Dermis blood vessel endothelial cell (primary cell): ENCODE measurements at places on chromosomes 6 and 20. TPM values are rescaled to one million over a fixed set of nuclear protein-coding genes. Genes with fewer than 3 reads are reported as not detected.

DNA sequence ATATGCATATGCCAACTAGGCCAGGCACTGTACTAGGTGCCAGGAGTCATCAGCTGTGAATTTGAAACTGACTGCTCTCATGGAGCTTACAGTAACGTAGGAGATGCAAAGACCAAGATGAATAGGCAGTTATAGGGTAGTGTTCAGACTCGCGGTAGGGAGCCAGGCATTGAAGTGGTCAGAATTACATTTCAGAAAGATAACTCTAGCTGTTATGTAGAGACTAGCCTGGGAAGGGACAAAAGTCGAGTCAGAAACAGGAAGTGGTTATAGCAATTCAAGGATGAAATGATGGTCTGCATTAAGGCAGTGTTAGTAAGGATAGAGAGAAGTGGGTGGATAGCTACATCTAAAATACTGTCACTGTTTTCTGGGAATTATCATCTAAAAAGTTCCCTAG lies 56.6 kb downstream of the PCMT1 start:
- DNase-seq = no peak

DNA sequence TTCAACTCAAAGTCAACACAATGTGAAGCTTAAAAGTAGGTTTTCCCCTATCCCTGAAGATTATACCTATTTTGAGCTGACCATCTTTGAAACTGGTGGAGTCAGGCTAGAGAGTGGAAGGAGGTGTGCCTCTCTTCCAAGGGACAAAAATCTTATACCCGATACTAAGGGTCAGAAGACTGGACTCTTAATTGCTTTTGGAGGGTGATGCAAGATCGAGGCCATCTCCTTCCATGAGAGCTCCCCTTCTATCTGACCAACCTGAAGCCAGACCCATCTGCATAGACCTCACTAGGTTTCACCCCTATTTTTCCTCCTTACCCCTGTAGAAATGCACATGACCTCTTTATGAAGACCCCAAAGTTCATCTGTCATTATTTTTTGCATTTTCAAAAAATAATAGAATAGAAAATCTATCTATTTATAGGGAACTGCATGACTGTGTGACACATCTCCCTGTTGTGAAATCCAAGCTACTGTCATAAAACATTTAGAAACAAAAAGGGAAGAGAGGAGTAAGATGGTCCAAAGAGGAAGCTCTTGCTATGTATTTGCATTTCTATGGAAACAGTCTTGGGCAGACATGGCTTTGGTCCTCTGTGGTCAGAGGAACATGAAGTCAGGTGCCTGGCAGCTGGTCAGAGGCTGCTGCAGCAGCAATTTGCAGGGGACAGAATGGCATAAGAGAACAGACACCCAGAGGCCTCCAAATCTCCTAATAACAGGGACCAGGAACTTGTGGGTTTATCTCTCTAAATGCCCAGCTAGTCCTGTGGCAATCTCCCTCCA lies 349.2 kb downstream of the MAFB start:
- DNase-seq = no peak

GRCh38 chr6:156438350-156438923 lies 338.7 kb upstream of the ARID1B start:
- no peak for DNase-seq

DNA sequence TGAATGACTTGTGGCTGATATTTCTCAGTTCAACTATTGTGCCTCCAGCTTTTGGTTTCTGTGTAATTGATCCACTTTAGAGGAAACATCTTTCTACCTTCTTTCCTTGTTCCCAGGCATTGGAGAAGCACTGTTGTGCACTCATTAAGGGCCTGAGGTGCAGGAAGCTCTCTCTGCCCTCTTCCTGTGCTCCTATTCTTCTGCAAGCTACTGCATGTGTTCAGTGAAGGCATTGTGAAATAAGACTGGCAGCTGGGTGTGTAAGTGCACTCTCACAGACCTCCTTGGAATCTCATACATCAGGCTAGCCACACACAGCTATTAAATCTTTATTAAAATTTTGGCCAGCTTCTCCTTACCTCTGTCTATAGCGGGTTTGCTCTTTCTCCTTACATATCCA lies 177.8 kb downstream of the OGFRL1 start:
- DNase-seq = peak; percentile 56

DNA sequence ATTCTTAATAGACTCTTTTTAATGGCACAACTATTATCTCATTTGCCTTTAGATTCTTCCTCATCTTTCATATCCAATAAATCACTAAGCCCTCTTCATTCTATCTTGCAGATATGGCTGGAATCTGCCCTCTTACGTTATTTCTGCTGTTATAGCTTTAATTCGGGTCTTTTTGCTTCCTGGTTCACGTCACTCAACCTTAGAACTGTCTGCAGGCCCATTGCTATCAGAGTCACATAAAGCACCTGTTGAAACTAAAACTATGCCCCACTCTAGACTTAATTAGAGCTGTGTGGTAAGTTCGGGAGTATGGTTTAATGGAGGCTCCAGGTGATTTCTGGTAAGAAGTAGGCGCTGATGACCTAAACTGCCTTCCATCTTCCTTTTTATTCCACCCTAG lies 988 bp downstream of the QRSL1 start:
- no peak for DNase-seq

DNA sequence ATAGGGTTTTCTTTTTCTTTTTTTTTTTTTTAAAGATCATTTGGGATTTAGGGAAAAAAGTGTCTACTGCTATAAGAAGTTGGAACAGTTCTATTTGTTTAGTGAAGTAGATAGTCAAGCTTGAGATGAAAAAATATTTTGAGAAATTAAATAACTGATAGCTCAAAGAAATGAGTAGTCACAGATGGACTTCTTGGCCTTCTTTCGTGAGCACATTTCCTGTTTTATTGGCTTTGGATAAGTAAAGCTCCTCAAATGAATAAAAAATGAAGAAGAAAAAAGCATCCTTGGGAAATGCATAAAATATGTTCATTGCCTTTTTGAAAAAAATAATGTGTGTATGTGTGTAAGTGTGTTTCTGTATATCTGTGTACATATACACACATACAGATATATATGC lies 515.9 kb downstream of the GRIK2 start:
- DNase-seq = no peak

DNA sequence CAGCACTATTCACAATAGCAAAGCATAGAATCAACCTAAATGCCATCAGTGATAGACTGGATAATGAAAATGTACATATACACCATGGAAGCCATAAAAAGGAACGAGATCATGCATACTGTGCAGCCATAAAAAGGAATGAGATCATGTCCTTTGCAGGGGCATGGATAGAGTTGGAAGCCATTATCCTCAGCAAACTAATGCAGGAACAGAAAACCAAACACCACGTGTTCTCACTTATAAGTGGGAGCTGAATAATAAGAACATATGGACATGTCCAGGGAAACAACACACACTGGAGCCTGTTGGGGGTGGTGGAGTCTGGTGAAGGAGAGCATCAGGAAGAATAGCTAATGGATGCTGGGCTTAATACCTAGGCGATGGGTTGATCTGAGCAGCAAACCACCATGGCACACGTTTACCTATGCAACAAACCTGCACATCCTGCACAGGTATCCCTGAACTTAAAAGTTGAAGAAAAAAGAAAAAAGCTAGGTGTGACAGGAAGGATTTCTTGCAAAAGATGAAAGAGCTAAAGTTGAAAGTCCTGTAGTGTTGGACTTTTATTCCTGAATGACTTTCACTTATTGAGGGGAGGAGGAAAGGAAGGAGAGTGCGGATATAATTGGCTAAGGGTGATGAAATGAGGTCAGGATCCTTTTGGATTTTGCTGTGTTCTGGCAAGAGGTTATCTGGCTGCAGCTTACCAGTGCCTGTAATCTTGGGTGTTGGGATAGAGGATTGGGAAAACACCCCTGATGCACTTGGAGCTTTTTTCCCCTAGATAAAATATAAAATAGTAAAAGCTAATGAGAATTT lies 8.5 kb downstream of the TRMT11 start:
- DNase-seq = no peak

- DNase-seq = no peak
Measured at GRCh38 chr20:1294497-1294896, 28.4 kb downstream of the SNPH start.

GRCh38 chr20:14925300-14925699 lies 587.9 kb upstream of the FLRT3 start:
- DNase-seq = peak; percentile 68

DNA sequence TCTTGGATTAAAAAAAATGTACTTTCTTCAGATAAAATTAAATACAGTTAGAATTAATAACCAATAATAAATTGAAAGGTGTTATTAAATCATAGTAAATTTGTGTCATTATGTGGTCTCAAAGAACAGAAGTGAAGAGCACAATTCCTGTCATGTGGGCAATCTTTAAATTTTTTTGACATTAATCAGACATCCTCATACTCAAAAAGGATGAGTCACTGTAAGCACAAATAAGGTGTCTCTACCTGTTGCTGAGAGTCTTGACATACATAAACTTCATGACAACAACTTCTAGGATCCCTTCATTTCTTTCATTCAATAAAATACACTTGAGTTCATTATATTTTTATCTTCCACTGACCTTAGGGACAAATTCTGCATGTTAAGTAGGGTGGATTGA lies 76.1 kb downstream of the SLC22A3 start:
- DNase-seq = no peak

- no peak for DNase-seq
Measured at GRCh38 chr20:21981179-21981578, 275.7 kb downstream of the PAX1 start.

GRCh38 chr6:39029156-39030011 lies 19.2 kb upstream of the GLP1R start:
- peak; percentile 29 for DNase-seq

GRCh38 chr6:150347845-150348244 lies 21.0 kb upstream of the IYD start:
- DNase-seq = no peak

- DNase-seq = no peak
Measured at GRCh38 chr20:23391707-23392310, 29.5 kb downstream of the NAPB start.

- no peak for DNase-seq
Measured at GRCh38 chr6:34300332-34300751, 51.5 kb upstream of the SMIM29 start.

ATXN1 gene
- 14.3 and 15.3 TPM in 2 replicates for total RNA-seq

OR2B2 gene
- not detected in 2 replicates for total RNA-seq

POM121L2 gene
- not detected in 2 replicates for total RNA-seq

PHACTR1 gene
- total RNA-seq = 2.4 and 4.1 TPM in 2 replicates

C6orf52 gene
- total RNA-seq = 0.42 TPM in 1 of 2 replicates, not detected in the other

PPP1R3G gene
- total RNA-seq = 0.74 and 0.85 TPM in 2 replicates

TRIM10 gene
- not detected in 2 replicates for total RNA-seq
